ENCODE measurements at places on chromosomes 13 and 19.

- no peak for DNase-seq
Measured at GRCh38 chr19:43620061-43621001, 902 bp upstream of the ZNF428 start.

DNA sequence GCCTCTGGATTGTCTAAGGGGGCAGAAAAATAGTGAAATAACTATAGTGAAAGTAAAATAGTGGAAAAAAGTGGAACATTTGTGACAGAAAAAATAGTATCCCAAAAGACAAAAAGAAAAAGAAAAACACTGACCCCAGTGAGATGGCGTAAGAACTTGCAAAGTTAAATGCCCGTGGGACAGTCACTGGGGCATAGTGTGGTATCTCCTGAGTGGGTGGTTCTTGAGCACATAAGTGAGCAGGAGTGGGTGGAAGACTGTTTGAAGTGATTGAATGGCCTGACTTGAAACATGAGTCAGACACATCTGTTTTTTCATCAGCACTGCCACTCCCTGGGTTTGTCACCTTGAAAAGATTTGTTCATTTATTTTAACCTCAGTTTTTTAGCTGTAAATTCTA is 2.5 kb downstream of the ZNF430 start:
- DNase-seq = peak; percentile 19

DNA sequence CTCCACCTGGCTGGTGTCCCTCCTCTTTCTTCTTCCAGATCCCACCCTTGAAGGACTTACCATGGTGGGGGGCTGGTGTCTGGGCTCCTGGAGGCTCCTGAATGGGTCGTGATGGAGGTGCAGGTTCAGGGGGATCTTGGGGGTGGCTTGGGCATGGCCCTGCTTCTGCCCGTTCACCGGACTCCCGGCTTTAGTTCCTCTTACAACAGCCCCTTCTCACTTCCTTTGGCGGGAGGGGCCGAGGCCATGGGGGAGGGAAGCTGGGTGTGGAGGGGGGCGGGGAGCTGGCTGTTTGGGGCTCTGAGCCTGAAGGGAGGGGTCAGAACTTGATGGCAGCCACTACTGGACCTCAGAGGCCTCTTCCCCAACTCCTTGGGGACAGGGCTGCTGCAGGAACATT is at the start of gene MYO1F:
MYO1F (minus strand) TSS at position 196 of the 400 bp plus-strand sequence; CDS start at position 63, 133 bp downstream.
- peak; percentile 72 for DNase-seq

GRCh38 chr13:85230691-85231093 is 568.5 kb downstream of the SLITRK6 start:
- no peak for DNase-seq

GRCh38 chr13:53474878-53475277 is 446.3 kb downstream of the OLFM4 start:
- DNase-seq = no peak

- no peak for DNase-seq
Measured at GRCh38 chr13:33817513-33817900, 442 bp upstream of the RFC3 start.

- peak; percentile 74 for DNase-seq
Measured at GRCh38 chr13:42991898-42992763, at the start of gene EPSTI1. Gene EPSTI1, minus strand, starts transcription at chr13:42992241. Its CDS starts 76 bp downstream, at chr13:42992165.
